Stimulated activated CD4-positive, alpha-beta T cell treated with anti-CD3 and anti-CD28 coated beads, Interleukin-15, amount 100 ng/mL, for 1 hour (primary cell): ENCODE measurements at places on chromosomes 12 and 14.

DNA sequence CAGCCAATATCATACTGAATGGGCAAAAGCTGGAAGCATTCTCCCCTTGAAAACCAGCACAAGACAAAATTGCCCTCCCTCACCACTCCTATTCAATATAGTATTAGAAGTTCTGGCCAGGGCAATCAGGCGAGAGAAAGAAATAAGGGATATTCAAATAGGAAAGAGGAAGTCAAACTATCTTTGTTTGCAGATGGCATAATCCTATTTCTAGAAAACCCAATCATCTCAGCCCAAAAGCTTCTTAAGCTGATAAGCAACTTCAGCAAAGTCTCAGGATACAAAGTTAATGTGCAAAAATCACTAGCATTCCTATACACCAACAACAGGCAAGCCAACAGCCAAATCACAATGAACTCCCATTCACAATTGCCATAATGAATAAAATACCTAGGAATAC is 21.0 kb upstream of the ANP32D start:
- DNase-seq, result no peak

- no peak for DNase-seq
Observed at GRCh38 chr14:55976219-55976618, 142.0 kb upstream of the PELI2 start.

DNA sequence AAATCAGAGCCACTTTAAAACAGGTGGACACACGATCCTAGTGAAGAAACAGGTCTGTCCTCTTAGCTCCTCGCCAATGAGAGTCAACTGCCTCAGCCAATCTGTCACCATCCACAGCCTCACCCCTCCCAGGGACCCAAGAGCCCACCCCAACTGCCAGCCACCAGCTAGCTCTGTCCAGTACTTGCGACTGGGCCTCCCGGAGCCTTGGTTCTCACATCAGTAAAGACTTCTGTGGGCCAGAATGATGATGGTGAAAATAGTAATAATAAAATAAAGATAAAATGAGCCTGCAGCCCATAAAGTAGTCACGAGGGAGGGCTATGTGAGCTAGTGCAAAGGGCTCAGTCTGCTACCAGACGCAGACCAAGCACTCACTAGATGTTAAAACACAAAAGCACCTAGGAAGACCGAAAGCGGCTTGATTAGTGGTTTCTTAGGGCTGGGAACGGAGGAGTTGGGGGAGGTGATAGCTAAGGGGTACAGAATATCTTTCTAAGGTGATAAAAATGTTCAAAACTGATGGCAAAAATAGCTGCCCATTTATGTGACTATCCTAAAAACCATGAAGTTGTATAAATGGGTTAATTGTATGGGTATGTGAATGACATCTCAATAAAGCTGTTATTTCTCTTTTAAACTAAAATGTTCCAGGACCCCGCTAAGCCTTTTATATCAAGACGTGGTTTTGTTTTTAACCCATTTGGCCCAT is 39.8 kb downstream of the ACTN1 start:
- no peak for DNase-seq

DNA sequence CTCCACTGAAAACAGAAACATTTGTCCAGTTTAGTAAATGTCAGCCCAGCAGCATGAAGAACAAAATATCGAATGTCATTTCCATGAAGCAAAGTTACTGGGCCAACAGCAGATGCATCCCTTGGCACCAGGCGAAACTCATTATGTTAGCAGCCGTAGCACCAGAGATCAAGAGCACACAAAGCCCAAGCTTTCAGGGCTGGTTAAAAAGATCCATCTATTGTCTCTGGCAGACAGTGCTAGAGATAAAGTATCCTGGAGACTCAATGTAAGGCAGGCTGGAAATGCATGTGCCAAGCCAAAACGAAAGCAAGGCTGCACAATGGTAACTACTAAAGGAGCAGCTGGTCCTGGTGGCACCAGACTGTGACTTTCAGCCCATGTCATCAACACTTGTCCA is 120.3 kb upstream of the PLEKHG7 start:
- no peak for DNase-seq

DNA sequence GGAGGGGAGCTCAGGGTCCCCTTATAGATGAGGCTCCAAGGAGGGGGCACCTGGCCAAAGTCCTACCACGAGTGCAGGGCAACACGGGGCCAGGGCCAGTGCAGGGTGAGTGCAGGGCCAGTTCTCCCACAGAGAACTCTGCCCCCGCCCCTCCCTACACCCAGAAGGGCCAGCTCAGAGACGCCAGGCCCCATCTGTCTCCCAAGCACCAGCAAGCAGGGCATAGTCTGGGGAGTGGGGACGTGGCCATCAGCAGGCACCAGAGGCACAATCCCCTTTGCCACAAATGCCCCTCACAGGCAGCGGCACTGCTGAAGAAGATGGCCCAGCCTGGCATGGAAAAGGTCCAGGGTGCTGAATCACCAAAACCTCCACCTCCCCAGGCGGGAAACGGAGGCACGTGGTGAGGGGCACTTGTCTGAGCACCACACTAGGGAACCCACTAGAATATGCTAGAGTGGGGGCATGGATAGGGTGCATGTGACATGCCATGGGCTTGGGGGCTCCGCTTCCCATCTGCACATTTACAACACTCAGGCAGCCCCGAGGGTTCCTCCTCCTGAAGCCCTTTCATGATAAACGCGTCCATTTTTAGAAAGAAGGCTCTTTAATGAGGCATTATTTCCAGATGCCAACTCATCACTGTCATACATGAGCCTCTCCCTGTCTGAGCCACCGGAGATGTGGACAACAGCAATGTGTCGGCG is 17.8 kb downstream of the CCDC85C start:
- DNase-seq, result no peak

GRCh38 chr12:27252934-27253333 is 8.8 kb downstream of the STK38L start:
- no peak for DNase-seq

DNA sequence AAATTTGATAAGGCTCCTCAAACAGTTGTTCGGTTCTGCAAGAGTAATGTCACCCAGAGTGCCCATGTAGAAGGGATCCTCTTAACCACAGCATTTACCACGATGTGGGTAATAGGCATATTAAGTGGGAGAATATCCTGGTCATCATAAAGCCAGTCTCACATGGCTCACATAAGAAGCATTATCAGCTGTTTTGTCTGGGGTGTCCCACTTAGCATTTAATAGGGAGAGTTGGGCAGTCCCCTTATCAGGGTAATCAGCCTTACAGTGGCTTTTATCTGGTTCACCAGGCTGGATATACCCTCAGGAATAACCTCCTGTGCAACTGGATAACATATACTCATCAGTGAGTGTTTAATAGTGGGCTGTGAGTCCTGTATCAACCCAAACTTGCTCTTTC is 12.9 kb upstream of the TMEM263 start:
- no peak for DNase-seq

- no peak for DNase-seq
Observed at GRCh38 chr12:109056891-109057290, 4.5 kb downstream of the USP30 start.

DNA sequence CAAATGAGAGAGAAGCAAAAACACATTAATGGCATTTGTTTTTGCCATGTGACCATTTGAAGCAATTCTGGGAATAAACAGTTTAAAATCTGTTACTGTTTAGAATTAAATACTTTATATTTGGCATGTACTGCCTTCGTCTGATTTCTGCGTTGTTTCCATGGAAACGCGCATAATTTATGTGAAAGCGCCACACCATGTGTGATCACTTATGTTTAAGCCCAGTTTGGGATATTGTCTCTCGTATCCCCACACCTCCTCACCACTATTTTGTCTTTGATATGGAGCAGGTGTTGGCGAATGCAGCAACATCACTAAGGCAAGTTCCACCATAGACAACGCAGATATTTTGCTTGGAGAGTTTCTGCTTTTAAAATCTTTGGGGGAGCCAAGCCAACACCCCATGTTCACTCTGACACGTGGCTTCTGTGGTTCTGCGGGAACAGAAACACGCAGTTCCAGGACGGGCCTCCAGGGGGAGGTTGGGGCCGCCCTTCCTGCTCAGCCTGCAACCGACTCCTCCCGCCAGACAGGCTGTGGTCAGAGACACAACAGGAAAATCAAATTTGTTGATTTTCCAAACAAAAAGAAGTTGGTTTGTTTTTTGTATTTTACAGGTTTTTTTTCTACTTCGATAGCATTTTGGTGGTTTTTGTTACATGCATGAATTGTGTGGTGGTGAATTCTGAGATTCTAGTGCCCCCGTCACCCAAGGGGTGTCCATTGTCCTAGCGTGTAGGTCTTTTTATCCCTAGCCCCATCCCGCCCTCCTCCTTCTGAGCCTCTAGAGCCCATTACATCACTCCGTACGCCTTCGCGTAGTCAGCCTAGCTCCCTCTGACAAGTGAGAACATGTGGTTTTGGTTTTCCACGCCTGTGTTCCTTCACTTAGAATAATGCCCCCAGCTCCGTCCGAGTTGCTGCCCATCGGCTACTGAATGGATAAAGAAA is 101.9 kb upstream of the SFSWAP start:
- peak; percentile 28 for DNase-seq

DNA sequence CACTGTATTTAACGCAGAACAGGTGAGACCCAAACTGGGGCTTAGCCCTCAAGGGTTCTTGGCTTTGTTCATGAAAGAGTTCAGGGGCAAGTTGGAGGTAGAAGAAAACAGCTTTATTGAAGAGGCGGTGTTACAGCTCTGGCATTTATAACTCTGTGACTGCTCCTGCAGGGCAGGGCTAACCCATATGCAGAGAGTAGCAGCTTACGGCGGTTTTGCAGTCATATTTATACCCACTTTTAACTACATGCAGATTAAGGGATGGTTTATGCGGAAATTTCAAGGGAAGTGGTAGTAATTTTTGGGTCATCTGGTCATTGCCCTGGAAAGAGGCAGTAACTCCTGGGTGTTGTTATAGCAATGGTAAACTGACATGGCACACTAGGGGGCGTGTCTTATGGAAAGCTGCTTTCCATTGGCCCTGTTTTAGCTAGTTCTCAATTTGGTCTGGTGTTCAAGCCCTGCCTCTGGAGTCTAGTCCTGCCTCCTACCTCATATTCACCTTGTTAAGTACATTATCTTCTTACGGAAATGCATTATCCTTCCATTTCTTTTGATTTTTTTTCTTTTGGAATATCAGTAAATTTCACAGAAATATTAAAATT is 1.8 kb upstream of the IAPP start:
- DNase-seq, result no peak

- DNase-seq, result no peak
Observed at GRCh38 chr12:89507015-89507824, 17.4 kb downstream of the GALNT4 start.

- DNase-seq, result no peak
Observed at GRCh38 chr14:104924421-104925213, at the start of gene PLD4. Gene PLD4 (plus strand): TSS chr14:104924879. CDS start chr14:104927141, 2,262 bp downstream.

- DNase-seq, result no peak
Observed at GRCh38 chr14:72909163-72909562, 15.3 kb upstream of the DPF3 start.

DNA sequence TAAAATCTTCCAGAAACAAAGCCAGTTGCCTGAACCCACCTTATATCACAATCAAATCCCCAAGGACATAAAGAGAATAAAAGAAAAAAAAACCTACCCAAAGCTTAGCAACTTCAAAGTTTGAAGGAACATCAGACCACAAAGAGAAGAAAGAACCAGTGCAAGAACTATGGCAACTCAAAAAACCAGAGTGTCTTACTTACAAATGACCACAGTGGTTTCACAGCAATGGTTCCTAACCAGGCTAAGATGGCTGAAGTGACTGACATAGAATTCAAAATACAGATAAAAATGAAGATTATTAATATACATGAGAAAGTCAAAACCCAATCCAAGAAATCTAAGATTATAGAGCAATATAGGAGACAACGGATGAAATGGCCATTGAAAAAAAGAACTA is 56.7 kb downstream of the APOBEC1 start:
- no peak for DNase-seq

DNA sequence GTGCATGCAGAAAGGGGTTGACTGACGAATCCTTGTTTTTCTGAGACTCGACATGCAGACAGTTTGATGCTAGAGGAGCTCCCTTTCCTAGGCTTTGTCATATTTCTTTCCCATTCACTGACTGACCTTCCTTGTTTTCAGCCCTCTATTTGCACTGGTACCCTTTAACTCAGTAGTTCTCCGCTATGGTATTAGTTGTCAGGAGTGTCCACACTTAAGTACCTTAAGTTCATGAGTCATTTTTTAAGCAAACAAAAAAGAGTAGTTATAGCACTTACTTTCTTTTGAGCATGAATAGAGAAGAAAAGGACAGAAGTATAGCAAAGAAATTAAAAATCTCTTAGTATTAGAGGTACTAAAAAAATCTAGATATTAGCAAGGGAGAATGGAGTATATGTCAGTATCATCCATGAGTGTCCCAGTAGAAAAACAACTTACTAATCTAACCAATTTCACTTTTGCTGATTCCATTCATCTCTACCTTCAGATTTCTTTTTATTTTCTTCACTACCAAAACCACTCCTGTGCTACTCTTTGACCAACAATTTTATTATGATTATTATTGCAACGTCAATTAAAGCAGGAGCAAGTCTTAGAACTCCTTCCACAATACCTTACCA is 8.3 kb downstream of the ATP2B1 start:
- no peak for DNase-seq

DNA sequence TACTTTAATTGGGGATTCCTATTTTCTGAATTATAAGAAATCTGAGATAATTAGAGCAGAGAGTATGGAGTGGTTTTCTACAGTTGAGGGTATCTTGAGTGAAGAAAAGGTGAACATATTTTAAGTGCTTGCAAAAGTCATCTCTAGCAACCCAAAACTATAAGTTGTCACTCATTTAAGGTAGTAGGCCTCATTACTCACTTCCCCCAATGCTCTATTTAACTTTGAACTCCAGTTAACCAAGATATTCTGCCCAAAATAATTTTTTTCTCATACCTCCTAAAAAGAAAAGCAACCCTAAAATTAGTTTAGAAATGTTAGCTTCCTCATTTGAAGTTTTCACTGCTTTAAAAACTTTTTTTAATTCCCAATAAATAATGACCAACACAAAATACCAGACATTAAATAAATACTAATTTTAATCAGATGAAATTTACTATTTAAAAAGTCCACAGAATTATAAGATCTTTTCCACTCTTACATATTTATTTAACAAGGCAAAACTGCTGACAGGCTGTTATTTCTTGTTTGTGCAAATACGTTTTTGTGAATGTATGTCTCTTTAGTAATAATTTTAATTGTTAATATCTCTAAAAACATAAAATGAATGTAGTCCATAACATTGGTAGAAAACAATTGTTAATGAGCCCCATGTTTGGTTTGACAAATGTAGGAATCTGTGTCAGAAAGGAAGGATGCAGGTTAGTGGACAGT is 47.8 kb downstream of the VRK1 start:
- DNase-seq, result no peak

- DNase-seq, result peak; percentile 35
Observed at GRCh38 chr12:121534495-121535148, 46.2 kb downstream of the KDM2B start.

DNA sequence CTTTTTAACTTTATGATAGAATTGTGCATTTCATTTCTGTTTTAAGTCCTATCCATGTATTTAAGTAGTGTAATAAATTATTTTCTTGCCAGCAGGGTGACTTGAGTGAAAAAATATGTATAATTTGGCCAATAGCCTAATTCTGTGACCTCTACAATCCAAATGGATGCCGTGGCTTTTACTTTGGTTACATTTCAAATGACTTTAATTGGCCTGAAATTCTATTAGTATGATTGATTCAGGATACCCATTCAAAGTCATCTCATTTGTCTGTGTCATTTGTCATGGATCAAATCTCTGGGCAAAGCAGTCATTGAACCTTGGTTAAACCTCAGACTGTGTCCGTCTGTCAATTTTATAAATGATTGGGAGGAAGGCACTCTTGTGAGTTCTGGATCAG is 29.6 kb downstream of the CRADD start:
- no peak for DNase-seq

- no peak for DNase-seq
Observed at GRCh38 chr14:97824218-97824617, 1027.0 kb downstream of the VRK1 start.
